ENCODE measurements at places on chromosomes 6 and 20. TPM values are rescaled to one million over a fixed set of nuclear protein-coding genes. Genes with fewer than 3 reads are reported as not detected.

DNA sequence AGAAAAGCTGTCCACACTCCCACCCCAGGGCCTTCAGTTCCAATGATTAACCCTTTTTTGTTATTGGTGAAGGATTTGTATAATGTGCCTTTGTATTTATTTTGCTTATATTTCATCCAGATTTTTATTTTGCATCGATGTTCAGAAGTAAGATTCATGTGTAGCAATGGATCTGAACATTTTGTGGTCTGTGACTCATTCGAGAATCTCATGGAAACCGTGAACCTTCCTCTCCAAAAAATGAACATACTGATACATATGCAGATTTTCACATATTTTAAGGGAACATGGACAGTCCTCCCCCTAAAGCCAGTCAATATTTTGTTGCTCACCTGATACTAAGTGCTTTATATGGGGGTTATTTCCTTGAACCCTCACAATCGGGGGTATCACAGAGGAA is 421.8 kb upstream of the SOX4 start:
- no peak for DNase-seq

- DNase-seq: no peak
Observed at GRCh38 chr6:117687021-117687648, 11.9 kb downstream of the NUS1 start.

DNA sequence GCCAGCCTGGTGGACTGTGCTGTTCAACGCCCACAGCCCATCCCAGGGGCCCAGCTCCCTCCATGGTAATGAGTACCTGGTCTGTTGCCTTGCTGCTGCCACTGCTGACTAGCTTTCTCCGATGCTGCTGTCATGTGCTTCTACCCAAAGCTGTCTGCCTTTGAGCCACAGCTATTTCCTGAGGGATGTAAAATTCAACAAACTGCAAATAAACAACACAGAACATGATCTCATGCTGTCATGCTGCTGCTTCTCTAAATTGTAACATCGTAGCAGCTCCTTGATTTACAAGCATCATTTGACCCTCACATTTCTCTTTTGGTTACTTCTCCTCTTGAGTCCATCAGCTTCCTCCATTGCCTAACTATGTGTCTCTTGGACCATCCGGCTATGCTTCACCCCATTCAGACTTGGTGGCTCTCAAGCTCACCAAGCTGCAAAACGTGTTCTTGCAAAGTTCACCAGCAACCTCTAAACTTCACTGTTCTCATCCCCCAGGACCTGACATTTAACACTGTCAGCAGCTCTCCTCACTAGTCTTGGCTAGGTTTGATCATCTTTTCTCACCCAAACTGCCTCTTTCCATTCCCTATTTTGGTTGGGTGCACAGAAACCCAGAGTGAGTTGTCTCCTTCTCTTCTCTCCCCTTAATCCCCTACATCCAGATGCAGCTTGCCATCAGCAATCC is 54.6 kb downstream of the FYN start:
- no peak for DNase-seq

GRCh38 chr6:166798652-166799051 is 157.7 kb downstream of the RNASET2 start:
- DNase-seq: no peak

- DNase-seq: no peak
Observed at GRCh38 chr20:8971669-8972316, 97.1 kb upstream of the PLCB4 start.

- no peak for DNase-seq
Observed at GRCh38 chr6:148140772-148141557, 201.7 kb upstream of the SASH1 start.

DNA sequence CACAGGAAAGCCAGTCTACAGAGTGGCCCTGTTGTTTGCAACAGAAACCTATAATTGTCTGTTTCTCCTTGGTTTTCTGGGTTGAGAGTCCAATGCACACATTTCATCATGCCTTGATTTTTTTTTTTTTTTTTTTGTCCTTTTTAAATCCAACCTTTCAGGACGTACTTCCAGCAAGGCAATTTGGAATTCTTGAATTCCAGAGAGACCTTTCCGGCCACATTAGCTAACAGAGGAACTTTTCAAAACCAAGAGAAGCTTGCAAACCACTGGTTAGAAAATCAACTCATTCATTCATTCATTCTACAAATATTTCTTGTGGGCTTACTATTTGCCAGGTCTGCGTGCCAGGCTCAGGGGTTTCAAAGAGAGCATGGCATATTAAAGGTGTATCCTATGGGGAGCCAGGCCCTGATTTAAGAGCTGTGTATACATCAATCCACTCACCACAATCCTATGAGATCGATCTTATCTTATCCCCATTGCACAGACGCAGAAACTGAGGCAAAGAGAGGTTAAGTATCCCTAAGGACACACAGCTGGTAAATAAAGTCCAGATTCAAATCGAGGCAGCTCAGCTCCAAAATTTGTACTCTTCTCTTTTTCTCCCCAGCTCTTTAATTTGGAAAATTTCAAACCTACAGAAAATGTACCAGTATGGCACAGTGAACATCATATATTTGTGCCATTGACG is 43.0 kb downstream of the EYA2 start:
- DNase-seq: peak; percentile 81

- no peak for DNase-seq
Observed at GRCh38 chr6:166779963-166780683, 153.1 kb upstream of the RPS6KA2 start.

GRCh38 chr6:137424251-137424650 is 69.9 kb downstream of the OLIG3 start:
- DNase-seq: no peak

GRCh38 chr6:135163440-135163738 is 17.7 kb upstream of the MYB start:
- DNase-seq: no peak

- peak; percentile 66 for DNase-seq
Observed at GRCh38 chr20:11047559-11047958, 373.8 kb upstream of the JAG1 start.

DNA sequence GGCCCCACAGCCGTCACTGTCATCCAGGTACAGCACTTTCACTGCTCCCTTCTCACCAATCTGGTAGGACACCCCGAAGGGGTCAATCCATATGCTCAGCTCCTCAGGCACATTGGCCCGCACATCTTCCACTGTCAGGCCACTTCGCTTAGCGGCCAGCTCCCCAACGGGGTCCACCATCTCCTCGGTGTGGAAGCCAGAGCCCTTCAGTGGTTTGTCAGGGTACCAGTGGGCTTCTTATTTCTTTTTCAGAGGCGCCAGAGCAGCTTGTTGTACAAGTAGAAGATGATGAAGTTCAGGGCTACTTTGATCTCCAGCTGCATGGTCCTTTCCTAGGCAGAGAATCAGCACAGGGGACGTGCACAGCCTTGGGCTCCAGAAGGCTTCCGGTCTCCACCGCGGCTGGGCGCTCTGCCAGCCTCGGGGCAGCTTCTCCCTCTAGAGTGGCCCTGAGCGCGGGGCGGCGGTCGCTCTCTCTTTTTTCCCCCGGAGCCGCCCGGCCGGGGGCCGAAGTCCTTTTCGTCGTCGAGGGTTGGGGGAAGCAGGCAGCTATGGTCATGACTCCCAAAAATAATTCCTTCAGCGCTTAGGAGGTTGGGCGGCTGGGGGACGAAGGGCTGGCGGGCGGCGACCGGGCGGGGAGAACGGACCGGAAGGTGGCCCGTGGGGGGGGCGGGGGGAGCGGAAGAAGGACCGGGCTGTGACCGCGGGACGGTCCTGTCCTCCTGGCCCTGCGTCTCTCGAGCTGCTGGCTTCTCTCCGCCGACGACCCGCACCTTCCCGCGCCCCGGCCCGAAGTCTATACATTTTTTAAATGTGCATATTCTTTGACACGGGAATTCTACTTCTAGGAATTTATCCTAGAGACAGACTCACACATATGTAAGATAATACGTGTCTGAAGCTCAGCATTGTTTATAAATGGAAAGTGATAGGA is 6.5 kb upstream of the ZSCAN9 start:
- peak; percentile 57 for DNase-seq

- DNase-seq: no peak
Observed at GRCh38 chr6:150503586-150504339, 95.9 kb upstream of the PLEKHG1 start.

DNA sequence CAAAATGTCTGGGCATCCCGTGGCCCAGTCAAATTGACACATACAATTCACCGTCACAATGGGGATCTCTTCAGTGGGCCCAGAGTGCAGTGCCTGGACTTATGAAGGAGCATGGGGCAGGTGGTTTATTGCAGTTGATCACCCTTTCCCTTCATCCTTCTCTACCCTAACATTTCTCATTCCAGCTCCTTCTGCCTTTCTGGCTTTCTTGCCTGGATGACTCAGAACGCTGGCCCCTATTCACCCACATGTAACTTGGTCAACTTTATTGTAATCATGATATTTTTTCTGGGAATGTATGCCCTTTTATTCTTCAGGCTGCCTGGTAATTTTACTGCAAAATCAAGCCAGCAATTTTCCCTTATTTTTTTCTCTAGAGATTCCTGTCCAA is 179.9 kb upstream of the DTNBP1 start:
- no peak for DNase-seq

GRCh38 chr6:38631186-38631783 is 8.4 kb downstream of the BTBD9 start:
- DNase-seq: no peak

DNA sequence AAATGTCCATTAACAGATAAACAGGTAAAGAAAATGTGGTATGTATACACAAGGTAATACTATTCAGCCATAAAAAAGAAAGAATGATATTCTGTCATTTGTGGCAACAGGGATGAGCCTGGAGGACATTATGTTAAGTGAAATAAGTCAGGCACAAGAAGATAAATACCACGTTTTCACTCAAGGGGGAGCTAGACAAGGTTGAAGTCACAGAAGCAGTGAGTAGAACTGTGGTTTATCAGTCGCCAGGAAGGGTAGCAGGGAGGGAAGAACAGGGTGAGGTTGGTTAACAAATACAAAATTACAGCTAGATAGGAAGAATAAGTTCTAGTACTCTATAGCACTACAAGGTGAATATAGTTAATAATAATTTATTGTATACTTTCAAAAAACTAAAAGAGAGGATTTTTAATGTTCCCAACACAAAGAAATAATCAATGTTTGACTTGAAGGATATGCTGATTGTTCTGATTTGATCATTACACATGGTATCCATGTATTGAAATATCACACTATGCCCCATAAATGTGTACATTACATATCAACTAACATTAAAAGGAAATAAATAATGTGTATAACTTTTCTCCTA is 21.1 kb downstream of the RTN4IP1 start:
- peak; percentile 84 for DNase-seq

- no peak for DNase-seq
Observed at GRCh38 chr6:159301810-159302593, 132.8 kb downstream of the FNDC1 start.

Gene CAP2
- total RNA-seq: 21.3 TPM

Gene DEFB125
- not detected for total RNA-seq

Gene CCDC170
- not detected for total RNA-seq

Gene KCNQ5
- total RNA-seq: 24.1 TPM

Gene PCIF1
- 9.2 TPM for total RNA-seq

Gene SLC17A9
- total RNA-seq: not detected

Gene PRSS35
- 0.18 TPM for total RNA-seq

Gene SYNJ2
- total RNA-seq: 3.9 TPM

Gene MATN4
- total RNA-seq: 0.42 TPM

All from SK-MEL-5 (cell line).